Posterior cingulate gyrus (tissue), 11 donors: ENCODE measurements at places on chromosomes 2 and 18.

GRCh38 chr18:48713309-48713708 lies 174.5 kb downstream of the CTIF start:
- DNase-seq = no peak

DNA sequence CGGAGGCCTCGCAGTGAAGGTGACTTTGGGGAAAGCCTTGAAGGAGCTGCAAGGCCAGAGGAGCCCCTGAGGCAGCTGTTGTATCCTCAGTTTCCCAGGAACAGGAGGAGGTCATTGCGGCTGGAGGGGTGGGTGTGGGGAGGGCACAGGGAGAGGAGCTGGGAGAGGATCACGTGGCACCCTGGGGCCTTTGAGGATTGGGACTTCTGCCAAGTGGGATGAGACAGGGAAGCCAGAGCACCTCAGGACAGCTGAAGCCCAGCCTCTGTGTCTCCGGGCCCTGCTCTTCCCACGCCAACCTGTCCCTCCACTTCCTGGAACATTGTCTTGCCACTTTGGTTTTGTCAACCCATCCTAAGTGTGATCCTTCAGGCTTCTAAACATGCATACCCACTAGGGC lies 19.4 kb upstream of the RRM2 start:
- no peak for DNase-seq

DNA sequence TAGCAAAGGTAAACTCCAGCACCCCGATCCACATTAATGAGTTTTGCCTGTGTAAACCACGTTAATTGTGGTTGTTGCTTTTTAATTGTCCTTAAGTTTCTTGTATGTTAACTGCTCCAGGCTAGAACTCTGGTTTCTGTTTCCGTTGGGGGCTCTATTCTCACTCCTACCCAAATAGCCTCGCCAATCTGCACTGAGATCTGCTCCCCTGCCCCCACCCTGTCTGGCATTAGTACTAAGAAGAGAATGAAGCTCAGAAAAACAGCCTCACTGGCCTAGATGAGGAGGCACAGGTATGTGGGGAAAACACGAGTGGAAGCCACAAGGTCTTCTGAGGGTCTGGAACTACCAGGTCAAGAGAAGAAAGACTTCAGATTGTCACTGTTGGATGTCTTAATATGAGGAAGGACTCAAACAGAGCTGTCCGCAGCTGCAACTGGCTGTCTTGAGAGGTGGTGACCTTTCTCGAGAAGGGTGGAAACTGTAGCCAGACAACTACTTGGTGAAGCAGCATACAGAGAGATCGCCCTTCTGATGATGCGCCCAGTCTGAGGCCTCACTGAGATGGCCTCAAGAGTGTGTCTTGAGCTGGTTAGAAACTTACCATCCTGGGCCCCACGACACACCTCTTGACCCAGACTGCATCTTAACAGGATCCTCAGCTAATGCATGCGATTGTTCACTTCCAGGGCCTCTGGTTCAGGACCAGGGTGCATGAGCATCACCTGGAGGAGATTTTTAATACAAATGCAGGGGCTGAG lies 73.1 kb downstream of the TGOLN2 start:
- DNase-seq = no peak

DNA sequence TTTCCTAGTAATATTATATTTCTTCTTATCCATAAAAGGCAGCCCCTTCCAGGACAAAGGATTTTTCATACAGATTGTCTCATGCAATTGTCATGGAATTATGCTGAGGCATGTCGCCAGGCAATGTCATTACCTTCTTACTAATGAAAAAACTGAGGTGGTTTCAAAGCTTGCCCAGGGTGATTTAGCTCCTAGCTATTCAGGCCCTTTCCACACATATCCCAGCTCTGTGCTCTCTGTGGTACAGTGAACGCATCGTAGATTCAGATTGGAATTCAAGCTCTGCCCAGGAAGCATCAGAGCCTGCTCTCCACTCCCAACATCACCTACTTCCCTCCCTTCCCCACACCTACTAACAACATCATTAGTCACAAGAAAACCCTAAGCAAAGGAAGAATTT lies 60.1 kb downstream of the ATP8B1 start:
- DNase-seq = no peak

- DNase-seq = no peak
Observed at GRCh38 chr18:31835528-31836133, 75.0 kb upstream of the SLC25A52 start.

GRCh38 chr18:45730832-45731575 lies 7.0 kb downstream of the SLC14A1 start:
- no peak for DNase-seq

DNA sequence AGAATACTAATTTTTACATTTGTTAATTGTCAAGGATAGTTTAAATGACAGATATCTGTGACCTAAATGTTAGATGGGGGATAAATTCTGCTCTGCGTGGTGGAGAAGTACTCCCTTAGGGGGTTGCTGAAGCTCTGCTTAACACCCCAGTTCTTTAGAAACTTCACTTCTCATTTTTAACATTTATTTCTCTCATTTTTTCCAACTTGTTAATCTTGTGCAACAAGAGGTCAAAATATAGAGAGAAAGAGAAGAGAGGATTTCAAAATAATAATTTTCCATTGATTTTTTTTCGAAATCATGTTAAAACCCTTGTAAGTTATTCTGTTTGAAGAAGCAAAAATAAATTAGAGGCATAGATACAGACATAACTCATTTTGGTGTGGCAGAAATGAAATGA lies 61.3 kb upstream of the SLC8A1 start:
- no peak for DNase-seq

DNA sequence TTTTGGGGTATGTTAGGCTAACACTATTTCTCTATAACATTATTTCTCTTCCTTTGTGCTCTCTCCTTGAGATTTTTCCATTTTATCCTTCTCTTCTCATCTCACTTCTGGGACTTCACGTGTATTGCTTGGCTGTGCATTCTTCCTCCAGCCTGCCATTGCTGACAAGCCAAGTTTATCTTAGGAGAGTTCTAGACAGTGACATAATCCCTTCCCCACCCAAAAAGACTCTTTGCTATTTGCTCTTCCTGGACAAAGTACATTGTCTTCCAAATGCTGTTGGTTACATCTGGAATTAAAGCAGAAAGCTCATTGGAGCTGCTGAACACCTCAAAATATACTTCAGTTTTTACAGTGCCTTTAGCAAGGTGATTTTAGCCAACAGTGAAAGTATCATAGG lies 8.9 kb downstream of the TSPYL6 start:
- DNase-seq = no peak

DNA sequence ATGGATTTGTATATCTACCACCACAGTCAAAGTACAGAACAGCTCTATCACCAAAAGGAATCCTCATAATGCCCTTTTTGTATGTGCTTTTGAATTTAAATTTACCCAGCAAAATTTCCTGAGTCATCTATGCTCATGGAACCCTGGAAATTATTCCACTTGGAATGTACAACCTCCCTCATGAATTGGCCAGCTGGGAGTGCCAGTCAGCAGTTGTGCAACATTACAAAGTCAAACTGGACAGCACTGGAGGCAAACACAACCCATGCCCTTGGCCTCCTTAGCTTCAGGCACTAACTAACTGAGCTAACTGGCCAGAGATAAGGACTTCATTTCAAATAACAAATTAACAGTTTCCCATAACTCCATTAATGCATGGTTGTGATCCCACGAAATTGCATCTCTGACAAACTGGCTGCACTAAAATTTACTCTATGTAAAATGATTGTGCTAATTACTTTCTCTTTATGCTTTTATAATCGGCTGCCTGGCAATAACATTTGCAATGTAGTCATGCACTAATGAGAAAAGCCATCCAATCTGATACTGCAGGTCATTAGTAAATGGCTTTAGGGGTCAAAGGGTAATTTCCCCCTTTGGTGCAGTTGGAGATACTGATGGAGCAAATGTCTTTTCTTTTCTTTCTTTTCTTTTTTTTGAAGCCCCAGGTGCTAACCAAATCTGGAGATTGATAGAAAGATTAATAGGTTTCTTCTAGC lies 270.5 kb downstream of the ACTR3 start:
- no peak for DNase-seq

- no peak for DNase-seq
Observed at GRCh38 chr2:240785424-240786335, 34.3 kb downstream of the KIF1A start.

GRCh38 chr2:188898261-188898660 lies 75.9 kb upstream of the COL3A1 start:
- no peak for DNase-seq

GRCh38 chr2:217371781-217372213 lies 511.9 kb upstream of the TNP1 start:
- DNase-seq = no peak

DNA sequence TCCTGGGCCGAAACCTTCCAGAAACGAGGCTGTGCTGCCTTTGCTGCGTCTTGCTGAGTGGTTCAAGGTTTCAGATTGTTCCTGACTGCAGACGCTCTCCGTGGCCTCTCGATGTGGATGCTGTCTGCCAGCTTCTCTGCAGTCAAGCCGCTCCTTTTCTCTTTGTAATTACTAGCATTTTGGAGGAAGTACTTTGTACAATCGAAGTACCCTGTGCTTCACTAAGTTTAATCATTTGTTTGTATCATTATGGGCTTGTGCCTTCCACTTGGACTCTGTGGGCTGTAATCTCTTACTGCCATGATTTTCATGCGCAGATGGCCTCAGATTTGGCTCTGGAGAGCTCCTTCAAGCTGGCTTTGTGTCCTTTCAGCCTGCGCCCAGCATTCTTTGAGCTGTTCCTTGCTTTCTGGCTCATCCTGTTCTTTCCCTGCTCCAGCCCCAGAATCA lies 49.3 kb downstream of the TRAF3IP1 start:
- no peak for DNase-seq

DNA sequence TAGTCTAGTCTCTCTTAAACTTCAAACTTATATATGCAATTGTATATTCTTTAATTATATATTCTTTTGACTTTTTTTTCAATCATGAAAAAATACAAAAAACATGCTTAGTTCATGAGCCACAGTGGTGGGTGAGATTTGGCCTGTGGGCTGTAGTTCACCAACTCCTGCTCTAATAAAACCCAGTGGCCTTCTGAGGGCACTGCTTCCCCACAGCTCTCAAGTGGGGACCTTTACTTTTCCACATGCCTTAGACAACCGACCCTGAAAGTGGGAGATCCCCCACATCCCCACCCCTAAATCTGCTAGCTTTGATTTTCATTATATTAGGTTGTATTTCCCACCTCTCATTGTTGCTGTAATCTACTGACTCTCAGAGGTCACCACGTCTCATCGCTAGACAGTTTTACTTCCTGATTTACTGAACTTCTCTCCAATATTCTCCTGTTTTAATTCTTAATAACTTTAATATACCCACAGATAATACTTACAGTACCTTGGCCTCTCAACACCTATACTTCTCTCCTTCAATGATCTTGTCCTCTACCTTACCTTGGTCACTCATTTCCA lies 57.3 kb downstream of the ROCK1 start:
- no peak for DNase-seq

- no peak for DNase-seq
Observed at GRCh38 chr2:161250864-161251436, 57.3 kb upstream of the PSMD14 start.
